ENCODE measurements at places on chromosomes 2 and 18.

- DNase-seq: no peak
Measured at GRCh38 chr2:233410196-233410760, 56.0 kb downstream of the DGKD start.

DNA sequence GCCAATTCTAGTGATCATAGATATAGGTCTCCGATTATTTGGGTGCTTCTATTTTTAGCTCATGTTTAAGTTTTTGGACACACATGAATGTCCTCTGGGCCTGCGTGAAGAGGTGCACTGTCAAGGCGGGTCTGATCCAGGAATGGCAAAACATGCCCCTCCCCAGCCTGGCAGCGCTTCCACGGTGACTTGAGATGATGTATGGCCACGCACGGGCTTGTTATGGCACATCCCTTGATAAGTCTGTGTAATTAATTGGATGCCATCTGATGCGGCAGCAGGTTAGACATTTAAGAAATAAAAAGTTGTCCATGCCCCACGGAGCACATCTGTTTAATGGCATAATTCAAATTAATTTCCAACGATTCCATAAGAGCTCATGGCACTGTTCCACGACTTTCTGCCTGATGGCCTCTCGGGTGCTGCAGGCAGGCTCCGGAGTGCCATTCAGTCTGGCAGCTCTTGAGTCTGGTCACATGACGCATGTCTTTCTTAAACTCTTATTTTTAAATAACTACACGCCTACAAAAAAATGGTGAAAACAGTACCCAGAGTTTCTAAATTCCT is 151.4 kb downstream of the ACKR3 start:
- no peak for DNase-seq

GRCh38 chr2:165792104-165792454 is 2.0 kb downstream of the GALNT3 start:
- DNase-seq: no peak

DNA sequence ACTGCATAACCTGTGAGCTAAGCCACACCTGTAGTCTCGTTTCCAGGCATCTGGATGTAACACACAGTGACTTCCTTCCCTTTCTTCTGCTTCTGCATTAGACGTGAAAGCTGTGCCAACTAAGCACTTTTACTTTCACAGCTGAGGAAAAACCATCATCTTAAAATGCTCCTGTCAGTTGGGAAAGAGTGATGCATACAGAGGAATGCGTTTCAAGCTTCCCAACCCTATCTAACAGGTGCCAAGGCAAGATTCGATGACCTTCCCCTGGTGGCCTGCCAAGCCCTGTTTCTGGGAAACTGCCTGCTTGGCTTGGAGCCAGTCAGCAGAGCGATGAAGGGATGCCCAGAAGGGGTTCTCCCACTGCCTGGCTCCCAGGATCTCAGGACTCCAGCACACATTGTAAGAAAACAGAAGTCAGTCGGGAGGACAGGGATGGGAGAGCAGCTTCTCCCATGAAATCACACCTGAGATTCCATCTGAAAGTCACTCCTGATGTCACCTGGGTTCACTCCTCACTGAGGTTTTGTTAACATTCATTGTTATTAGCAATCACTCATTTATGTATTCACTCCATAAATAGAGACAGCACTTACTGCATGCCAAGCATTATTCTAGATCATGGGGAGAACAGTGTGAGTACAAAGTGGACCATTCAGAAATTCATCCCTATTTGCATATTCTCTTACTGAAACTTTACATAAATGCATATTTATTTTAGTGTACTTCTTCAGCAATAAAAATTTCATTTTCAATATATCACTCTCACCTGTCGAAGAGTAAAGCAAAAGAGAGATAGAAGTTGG is 64.1 kb downstream of the DTNA start:
- peak; percentile 92 for DNase-seq

- DNase-seq: no peak
Measured at GRCh38 chr2:71786291-71787107, 333.1 kb downstream of the DYSF start.

DNA sequence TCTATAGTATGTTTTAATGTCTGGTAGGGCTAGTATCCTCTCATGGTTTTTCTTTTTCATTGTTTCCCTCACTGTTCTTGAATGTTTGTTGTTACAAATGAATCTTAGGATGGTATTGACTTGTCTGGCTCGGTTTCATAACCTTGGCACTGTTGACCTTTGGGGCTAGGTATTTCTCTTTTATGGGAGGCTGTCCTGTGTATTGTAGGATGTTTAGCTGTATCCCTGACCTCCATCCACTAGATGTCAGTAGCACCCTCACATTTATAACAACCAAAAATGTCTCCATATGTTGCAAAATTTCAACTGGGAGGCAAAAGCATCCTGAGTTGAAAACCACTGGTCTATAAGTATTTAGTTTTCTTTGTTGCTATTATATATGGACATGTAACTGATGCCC is 7.0 kb upstream of the AOX1 start:
- DNase-seq: peak; percentile 40

DNA sequence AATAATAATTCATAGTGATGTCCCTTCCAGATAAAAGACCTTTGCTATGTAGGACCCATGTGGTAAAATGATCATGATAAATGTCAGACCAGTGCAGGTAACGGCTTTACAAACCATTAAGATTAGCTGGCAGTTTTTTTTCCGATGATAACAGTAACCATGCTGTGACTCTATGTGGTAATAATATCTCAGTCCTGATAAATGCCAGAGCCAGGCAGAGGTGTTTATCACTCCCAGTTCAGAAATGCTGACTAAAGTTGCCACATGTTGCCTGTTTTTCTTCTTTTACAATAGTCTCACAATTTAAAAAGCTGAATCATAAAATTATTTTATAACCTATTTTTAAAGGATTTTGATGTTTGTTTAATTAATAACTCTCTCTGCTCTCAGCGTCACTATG is 565.1 kb downstream of the ARHGAP15 start:
- DNase-seq: no peak

DNA sequence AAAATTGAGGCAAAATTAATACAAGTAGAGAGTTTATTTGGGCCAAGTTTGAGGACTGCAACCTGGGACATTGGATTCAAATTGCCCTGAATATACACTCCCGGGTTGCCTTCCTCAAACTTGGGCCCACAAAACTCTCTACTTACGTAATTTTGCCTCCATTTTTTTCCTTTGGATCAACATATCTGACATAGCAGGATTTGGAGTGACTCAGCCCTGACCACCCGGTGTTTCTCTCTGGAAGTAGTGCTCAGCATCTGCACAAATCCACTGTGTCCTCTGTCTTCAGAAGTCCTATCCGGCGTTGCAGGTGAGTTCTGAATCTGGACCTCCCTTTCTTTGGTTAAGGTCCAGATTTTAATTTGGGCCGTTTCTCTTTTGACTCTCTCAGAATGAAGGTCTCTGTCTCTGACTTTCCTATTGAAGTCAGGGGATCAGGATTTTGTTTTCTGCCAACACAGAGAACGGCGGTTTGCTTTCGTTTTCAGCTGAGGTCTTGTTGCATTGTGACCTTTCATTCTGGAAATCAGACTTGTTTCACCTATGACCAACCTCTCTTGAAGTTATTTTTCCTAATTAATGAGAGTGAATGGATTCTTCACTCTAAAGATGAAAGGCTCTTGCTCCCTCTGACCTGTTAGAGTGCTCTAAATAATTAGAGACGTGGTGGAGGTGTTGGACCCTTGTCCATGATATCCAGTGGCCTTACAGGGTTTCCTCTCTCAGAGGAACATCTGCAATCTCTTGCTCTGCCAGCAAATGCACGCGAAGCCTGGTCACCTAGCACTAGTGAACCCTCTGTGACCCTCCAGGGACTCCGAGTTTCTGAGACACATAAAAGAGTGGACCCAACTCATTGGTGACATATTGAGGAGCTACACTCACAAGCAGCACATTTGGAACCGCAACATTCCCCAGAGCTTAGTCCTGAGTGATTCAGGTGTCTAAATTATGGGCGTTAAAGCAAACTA is 13.6 kb downstream of the TCF23 start:
- no peak for DNase-seq

DNA sequence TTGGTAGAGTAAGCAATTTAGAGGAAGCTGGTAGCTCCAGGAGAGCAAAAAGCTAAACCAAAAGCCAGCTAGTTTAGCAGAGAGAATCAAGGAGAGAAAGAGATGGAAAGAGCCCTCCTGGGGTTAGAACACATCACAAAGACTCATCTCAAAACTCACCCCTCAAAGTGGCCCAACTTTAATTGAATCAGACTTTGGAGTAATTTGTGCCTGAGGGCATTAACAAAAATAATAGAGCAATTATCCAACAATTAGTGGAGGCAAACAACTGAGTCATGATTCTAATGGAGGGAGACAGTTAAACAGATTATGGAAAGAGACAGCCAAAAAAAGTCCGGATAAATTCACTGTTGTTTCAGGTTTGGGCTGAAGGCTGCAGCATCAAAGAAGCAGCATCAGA is 417.4 kb downstream of the KCNJ3 start:
- no peak for DNase-seq

DNA sequence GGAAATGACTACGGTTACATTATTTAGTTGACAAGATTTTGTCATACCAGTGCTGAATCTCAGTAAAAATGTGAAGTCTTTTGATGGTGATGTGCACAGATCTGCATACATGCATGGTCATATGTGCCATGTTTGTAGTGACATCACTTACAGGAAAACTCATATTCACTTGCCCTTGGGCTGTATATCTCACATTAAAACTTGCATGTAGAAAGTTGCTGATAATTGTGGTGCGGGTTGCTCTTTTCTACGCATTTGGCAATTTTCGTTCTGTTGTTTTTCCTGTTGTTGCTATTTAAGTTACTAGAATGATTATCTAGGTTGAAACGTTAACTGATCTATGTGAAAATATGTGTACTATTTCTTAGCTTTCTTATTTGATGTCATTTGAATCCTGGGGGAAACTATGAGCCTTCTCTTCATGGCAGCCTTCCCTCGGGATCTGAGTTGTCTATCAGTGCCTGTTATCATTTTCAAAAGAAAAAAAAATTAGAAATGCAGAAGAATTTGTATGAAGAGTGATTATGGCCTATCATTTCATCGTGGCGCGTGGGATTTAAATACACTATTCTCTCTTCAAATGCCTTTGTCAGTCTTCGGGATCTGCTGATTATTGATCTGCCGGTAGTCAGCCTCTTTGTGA is 296.6 kb downstream of the TMX3 start:
- DNase-seq: no peak

GRCh38 chr2:199734651-199735050 is 116.3 kb downstream of the FTCDNL1 start:
- DNase-seq: no peak

GRCh38 chr2:224312741-224313140 is 89.2 kb downstream of the FAM124B start:
- DNase-seq: no peak

DNA sequence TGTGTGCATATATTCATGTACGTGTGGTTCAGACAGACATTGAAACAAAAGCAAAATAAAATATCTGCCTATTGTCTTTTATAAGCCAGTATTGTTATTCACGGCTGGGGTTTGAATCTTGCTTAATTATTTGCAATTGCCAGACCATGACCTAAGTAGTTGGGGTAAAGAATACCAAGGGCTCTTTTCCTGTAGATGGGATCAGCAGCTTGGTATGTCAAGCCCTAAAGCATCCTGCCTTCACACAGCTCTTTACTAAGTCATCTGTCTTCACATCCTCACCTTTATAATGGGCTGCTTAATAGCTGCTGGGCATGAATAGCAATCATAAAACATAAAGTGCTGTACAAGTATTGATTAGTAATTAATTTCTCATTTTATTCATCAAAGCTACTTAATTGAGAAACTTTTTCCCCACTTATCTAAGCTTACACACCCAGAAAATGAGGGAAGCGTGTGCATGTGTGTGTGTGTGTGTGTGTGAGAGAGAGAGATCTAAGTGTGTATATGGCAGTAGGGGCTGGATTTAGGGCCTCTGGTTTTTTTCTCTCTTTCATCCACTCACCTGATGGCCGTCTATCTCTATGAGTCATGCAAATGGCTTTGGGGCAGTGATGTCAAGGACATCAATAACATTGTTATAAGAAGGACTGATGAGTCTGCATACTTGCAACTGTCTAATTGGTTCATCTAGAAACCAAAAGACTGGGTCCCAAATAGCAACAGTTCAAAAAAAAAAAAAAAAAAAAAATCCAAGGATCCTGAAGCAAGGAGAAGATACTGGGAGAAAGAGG is 244.1 kb upstream of the TNP1 start:
- DNase-seq: peak; percentile 95

DNA sequence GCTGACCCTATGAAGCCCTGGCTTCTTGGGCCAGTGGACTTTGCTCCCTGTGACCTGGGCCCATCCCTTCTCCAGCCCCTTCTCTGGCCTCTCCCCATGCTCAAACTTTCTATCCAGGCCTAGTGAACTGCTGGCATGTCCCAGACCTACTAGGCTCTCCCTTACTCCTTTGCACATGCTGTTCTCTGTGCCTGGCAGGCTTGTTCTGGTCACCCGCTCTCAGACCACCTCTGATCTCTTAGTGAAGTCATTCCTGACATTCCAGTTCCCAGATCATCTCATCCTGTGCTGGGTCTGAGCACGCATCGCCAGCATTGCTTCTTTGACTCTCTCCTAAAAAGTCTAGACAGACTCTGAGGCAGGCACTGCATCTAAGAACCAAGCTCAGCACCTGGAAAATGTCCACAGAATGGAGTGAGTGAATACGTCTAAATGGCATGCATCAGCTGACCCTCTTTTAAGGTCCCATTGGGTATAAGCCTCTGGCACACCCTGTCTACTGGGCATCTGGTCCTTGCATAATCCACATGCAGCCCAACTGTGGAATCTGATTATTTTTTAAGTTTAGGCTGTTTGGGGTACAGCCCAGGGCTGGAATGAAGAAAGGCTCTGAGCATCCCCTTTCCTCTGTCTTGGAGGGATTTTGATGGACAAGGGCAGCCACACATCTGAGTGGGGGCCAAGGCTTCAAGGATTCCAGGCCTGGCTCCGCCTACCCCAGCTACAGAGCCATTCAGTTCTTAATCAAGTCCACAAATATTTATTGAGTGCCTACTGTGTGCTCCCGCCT is 130.6 kb upstream of the HAAO start:
- DNase-seq: peak; percentile 83

- no peak for DNase-seq
Measured at GRCh38 chr2:104539649-104540048, 314.3 kb upstream of the POU3F3 start.

GRCh38 chr2:118046634-118047210 is 32.9 kb upstream of the CCDC93 start:
- peak; percentile 64 for DNase-seq

- DNase-seq: peak; percentile 90
Measured at GRCh38 chr2:220847589-220847988, 724.5 kb downstream of the EPHA4 start.

DNA sequence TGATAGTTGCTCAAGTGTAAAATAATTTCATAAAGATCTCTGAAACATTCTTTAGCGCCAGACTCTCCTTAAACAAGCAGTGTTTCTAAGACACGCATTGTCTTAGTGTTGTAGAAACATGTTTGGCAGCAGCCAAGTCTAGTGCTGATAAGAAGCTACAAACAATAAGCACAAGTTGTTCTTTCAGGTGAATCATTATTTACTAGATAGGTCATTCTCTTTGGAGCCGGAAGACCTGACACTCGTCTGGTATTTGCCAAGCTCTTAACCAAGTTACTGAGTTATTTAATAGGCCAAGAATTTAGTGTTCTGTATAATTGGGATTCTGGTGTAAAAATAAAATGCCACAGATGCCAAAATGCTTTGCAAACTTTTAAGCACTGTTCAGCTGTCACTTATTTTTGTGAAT is 852.1 kb downstream of the CPS1 start:
- DNase-seq: peak; percentile 87
